Suprapubic skin (tissue), 4 donors: ENCODE measurements at places on chromosomes 7 and 10.

DNA sequence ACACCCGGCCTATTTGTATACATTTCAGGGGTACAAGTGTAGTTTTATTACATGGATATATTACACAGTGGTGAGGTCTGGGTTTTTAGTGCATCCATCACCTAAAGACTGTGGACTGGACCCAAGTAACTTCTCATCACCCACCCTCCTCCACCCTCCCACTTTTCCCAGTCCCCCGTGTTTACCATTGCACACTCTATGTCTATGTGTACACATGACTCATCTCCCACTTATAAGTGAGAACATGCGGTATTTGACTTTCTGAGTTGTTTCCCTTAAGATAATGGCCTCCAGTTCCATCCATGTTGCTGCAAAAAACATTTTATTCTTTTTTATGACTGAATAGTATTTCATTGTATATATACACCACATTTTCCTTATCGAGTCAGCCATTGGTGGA lies 98.9 kb upstream of the WAC start:
- no peak for DNase-seq

DNA sequence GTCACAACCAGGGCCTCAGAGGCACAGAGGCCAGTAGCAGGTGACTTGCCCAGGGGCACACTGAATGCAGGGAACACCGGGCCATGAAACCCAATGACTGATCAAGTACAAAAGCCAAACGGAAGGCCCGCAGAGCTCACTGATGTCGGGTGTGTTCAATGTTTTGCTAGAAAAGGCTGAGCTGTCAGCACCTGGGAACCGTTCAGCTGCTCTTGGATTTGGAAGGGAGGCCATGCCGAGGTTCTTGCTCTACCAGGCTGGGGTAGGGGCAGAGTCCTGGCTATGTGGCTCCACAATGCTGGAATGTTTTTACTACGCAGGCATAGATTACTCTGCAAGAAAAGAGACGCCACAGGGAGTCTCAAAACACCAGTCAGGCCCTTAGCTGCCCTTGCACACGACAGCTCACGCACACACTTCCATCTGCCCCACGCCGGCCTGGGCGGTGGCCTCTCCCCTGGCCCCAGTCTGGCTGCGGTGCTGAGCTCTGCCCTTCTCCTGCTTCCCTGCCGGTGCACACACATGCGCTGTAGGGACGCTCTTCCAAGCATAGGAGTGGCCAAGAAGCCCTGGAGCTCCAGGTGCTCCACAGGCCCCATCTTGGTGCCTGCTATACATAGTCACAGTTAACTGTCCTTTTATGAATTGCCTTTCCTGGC lies 79.9 kb downstream of the ZRANB1 start:
- DNase-seq = no peak

GRCh38 chr10:118957443-118957825 lies 72.1 kb upstream of the NANOS1 start:
- peak; percentile 13 for DNase-seq

DNA sequence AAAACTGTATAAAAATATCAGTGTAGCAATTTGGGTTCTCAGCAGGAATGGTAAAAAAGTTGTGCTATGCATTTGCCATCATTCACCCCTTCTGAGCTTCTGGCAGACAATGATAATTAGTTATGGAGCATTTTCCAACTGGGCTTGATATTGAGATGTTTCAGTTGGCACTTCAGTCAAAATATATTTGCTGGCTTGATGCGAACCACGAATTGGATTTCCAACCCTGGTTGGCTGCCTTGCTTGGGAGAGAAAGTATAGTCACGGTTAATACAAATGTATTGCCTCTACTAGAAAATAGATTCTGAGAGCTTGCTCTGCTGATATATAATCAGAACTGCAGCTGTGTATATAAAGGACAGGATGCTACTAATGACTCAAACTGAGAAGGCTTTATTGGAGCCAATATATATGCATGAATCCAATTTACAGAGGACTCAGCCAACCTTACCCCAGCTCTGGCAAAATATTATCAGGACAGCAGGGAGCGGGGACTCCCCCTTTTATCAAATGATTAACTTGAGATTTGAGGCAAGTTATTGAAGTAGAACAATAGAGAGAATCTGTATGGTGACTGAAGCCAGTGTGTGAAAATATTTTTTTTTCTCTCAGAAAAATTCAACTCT lies 219.8 kb upstream of the SMIM30 start:
- DNase-seq = no peak

- DNase-seq = no peak
Measured at GRCh38 chr7:132246591-132246990, 329.7 kb downstream of the PLXNA4 start.

DNA sequence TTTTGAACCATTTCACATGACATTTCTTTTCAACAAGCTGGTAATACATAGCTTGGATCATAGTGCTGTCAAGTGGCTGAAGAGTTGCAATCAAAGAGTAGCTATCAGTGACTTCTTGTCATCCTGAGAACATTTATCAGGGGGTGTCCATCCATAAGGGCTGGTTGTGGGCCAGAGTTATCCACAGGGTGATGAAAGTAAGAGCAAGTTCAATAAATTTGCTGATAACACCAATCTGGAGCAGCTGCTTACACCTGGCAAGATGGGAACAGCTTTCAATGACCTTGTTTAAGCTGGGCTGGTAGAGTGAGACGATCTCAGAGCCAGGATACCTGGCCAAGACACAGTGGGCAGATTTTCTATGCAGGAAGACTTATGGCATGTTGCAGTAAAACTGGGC lies 96.3 kb upstream of the IMMP2L start:
- no peak for DNase-seq

DNA sequence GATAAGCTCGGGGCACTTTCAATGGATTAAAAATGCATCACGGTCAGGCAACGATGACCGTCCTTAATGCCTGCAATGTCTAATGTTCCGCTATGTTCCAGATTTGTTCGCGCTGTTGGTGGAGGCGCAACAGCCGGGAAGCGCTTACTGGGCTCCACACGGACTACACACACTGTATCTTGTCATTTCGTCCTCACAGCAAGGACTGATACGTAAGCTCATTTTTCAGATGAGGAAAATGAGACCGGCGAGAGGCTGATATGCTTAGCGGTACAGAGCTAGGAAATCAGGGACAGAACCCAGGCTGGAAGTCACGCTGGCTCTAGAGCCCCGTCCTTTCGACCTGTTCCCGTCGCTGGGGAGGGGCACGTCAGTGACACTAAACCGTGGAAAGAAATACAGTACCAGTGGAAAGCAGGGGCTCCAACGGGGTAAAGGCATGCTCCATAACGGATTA lies 670 bp downstream of the TPK1 start:
- DNase-seq = peak; percentile 67

DNA sequence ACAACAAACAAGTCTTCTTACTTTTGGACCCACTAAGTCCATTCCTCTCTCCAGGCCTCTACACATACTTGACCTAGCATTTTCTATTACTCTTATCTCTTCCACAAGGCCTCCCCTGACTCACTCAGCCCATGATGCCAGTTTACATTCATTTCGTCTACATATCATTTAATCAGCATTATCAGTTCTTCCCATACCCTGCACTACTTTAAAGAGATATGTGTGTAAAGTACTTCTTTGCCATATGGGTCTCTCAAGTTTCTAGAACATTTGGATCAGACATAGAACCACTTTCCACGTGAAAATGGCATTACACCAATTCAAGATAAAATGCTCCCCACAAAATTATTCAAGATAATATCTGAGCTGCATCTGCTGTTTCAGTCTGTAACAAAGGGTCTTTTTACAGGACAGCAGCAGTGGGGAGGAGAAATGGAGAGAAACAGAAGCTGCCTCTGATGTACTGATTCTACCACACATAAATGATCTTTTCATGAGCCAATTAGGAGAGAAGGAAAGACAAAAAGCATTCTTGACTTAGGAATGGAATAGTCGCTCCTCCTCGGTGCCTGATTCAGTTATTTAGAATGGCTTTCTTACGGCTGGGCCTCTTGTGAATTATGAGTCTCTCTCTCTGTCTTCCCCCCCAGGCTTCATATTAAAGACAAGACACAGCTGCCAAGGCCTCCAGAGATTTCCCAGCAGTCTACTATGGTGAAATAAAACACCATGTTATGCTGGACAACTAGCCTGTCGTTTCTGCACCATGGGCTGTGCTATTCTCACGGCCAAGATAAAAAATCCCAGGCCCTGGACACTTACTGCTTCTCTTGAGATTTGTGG lies 46.9 kb upstream of the SEPTIN7 start:
- no peak for DNase-seq

DNA sequence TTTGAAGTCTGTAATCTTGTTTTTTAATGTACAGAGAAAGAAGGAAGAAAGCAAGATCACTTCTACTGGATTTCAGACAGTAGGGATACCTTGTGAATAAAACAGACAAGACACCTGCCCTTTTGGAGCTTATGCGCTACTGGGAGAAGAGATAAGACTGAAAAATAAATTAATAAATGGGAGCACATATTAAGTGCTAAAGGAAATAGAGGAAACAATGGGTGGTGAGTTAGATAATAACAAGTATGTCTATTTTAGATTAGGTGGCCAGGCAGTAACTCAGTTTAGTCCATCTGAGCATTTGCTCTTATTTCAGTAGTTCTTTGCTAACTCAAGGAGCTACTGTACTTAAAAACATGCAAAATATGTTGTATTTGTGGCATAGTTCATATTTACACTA lies 15.9 kb downstream of the MIOS start:
- DNase-seq = no peak

GRCh38 chr10:129030603-129030895 lies 436.5 kb upstream of the MGMT start:
- DNase-seq = no peak

GRCh38 chr10:117441812-117442443 lies 66.7 kb upstream of the PDZD8 start:
- no peak for DNase-seq

- DNase-seq = no peak
Measured at GRCh38 chr10:88157981-88158465, 294.6 kb downstream of the PTEN start.

DNA sequence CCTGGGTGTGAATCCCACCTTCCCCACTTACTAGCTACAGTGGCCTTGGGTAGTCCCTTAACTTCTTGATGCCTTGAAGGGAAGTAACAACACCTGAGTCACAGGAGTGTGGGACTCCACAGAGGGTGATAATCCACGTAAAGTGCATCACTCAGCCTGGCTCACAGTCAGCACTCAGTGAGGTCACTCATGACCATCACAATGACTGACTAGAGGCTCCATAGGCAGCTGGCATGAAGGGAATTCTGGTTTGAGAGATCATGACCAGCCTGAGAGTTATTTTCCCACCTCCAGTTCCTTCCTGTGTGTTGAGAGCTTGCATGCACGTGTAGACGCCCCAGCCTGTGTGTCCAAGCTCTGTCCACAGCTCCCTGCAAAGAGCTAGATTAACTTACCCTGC lies 34.8 kb downstream of the NEUROG3 start:
- no peak for DNase-seq

GRCh38 chr7:153628825-153629224 lies 423.4 kb upstream of the DPP6 start:
- DNase-seq = no peak

GRCh38 chr7:19557726-19558465 lies 150.9 kb downstream of the POLR1F start:
- no peak for DNase-seq

GRCh38 chr10:109379186-109379585 lies 544.1 kb downstream of the XPNPEP1 start:
- no peak for DNase-seq

DNA sequence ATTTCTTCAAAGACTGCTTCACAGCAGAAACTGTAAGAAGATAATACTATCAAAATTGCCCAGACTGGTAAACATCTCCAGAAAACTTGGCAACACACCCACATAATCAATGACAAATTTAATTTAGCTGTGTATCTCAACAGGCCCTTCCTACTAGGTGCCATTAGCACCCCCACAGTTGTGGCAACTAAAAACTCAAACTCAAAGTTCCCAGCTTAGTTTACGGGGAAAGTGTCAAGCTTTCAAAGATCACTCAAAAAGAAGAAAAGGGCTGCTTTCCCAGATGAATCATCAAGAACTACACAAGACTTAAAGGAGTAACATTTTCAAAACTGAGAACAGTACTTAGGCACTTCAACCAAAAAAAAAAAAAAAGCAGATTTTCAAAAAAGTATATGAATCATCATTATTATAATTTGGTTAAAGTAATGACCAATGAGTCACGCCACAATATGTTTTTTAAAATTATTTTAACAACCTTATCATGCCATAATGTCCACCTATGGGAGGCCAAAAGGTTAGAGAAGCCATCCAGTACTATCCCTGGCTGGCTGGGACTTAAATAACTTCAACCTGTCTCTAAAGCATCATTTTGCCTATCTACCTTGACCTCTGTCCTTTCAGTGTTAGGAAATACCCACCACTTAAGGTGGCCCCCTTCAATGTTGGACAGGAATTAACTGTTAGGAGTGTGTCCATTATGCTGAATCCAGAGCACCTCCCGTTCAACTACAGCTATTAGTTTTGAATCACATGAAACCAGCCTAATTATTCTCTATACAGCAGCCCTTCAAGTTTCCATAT lies 90.8 kb downstream of the ZFAND4 start:
- no peak for DNase-seq

DNA sequence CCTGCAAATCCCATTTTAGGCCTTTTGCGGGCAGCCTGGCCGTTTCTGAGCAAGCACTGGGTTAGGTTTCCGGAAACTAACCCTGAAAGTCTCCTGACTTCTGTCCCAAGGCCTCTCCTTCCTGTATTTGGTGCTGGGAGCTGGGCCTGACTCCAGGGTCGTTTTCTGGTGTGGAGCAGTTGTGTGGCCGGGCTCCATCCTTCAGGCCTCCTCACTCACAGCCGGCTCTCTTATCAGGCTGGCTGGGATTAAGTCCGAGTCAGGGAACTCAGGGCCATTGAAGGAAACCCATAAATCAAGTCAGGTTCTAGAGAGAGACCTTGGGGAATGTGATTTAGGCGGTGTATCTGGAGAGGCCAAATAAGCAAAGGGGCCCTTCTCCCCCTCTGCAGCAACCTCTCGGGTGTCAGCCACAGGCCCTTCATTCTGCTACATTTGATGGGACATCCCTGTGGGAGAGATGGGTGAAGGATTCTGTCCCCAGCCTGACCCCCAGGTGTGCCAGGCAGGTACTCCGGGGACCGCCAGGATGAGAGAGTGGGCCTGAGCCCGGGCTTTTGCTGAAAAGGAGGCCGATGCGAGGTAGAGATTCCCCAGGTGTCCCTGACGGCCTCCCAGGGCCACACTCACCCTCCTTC lies 3.3 kb downstream of the GATA3 start:
- peak; percentile 48 for DNase-seq

DNA sequence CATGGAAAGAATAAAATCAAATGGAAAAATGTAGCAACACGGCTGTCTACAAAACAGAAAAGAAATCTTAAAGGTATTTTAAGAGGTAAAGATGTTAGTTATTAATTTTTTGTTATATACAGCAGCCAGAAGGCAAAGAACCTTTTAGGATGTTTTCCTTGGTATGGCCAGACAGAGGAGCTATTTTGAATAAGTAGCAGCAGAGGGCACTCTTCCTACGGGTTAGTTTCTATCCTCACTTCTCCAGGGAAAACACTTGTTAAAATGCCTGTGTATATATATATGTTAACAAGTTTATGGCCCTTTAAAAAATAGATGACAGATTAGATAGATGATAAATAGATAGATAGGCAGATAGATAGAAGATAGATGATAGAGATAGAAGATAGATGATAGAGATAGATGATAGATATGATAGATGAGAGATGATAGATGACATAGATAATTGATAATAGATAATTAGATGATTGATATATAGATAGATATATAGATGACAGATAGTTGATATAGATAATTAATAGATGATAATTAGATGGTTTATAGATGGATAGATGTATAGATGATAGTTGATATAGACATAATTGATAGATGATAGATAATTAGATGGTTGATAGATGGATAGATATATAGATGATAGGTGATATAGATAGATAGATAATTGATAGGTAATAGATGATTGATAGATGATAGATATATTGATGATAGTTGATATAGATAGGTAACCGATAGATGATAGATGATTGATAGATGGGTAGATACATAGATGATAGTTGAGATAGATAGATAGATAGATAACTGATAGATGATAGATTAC lies 57.8 kb upstream of the WIPF3 start:
- DNase-seq = no peak
